ENCODE measurements at places on chromosomes 12 and 14.
A peak's percentile ranks its signal among the peaks of the same experiment; 100 is the strongest.

DNA sequence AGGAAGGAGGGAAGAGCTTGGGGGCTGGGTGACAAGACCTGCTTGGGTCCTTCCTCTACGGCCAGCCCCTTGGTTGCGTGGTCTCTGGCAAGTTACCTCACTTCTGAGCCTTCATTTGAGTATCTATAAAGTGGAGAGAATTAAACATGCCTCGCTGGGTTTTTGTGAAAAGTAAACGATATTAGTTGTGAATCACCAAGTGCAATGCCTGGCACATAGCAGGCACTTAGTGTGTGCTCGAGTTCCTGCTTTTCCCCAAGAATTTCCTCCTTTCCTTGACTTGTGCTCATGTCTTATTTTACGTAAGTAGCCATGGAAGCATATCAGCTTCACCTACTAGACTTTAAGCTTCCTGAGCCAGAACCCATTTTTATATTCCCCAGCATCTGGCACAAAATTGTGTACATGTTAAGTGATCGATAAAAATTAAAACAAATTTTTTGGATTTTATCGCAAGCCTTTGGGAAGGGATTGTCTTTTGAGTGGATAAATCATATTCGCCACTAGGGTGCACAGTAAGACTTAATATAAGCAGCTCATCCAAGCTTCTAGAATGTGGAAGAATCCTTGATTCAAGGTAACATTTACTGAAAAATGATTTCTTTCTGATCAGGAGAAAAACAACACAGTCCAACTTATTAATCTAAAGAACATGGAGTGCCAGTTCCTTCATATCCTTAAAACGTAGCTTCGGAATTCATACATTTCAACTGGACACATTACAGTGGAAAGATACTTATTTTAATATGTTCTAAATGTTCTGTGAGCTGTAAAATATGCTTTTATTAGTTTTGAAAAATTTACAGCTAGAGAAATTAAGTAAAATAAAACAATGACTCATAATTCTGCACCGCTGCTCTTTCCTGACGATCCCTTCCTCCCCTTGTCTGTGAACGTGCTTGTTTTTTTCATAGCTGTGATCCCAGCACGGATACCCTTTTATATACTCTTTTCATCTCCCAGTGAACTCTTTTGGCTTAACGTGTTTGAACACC lies 62.0 kb downstream of the SLC25A47 start:
- no peak for DNase-seq

DNA sequence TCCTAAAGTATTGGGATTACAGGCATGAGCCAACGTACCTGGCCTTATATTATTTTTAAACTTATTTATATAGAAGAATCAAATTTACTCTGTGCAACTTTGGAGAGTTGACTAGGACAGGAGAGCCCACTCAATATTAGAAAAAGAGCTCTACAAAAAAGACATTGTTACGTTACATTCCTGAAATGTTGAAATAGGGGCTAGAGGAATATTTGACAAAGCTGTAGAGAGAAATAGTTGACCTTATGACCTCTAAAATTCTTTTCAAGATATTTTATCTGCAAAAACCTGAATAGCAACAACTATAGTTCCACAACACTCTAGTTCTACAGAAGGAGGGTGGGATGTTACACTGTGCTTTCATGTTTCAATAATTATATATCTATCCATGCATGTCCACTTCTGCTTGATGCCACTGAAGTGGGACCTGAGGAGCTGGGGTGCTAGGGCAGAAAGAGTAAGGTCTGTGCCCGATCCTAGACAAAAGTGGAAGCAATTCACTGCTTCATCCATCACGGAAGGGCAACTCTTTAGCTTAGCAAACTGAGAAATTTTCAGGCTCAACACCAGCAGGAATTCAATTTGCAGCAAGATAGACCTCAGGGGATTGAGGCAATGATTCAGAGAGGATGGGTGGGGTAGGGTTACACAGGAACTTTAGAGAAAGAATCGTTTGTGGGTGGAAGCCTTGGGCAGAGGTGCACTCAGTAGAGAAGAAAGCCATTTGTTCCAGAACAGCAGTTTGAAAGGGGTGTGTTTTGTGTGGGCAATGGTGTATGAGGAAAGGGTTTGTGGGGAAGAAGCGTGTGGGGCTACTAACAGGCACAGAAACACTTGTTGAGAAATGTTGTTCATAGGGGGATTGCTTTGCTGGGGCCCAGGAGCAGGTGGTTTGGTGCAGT lies 16.0 kb upstream of the RNASE10 start:
- no peak for DNase-seq

GRCh38 chr14:59464486-59465315 lies 479 bp downstream of the GPR135 start:
- DNase-seq: peak; percentile 37

GRCh38 chr14:23569443-23570151 lies 2.0 kb upstream of the AP1G2 start:
- no peak for DNase-seq

GRCh38 chr12:38878333-38878705 lies 27.1 kb downstream of the CPNE8 start:
- no peak for DNase-seq

DNA sequence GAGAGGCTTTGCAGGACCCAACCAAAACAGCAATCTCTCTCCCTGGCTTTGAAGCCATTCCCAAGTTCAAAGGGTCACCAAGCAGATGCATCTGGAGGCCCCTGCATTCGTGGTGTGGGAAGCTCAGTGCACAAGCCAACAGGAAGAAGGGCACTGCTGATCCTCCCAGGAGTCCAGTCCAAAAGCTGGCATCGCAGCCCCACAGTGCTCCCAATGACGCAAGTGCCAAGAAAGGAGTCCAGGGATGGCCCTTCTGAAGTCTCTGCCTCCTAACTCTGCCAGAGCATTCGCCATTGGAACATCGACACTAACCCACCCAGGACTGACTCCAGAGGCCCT lies 25.1 kb downstream of the PXN start:
- DNase-seq: no peak

DNA sequence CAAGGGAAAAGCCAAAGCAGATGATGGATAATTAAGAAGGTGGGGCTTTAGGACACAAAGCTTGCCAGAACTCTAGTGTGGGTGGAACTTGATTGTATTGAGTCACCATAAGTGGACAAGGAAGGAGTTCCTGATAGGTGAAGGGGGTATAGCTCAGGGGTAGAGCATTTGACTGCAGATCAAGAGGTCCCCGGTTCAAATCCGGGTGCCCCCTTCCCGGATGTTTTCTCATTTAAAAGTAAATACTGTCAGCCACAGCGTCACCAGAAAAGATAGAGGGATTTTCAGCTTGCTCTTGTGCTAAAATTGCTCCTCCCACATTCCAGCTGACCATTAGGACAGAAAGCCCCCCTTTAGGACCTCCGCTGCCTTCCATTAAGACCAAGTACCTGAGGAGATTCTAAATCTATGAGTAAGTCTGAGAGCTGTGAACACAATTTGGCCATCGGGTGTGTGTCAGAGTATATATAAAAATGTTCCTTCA lies 36.6 kb downstream of the DCAF4 start:
- no peak for DNase-seq

GRCh38 chr12:122371475-122372045 lies 50.9 kb downstream of the CLIP1 start:
- DNase-seq: no peak

GRCh38 chr12:21614506-21614905 lies 9.9 kb upstream of the GYS2 start:
- DNase-seq: no peak

GRCh38 chr14:54804538-54805041 lies 98.0 kb downstream of the GCH1 start:
- no peak for DNase-seq

- DNase-seq: peak; percentile 39
Measured at GRCh38 chr14:101965181-101965544, 790 bp downstream of the DYNC1H1 start.

- no peak for DNase-seq
Measured at GRCh38 chr14:34833549-34834523, 41.3 kb downstream of the BAZ1A start.

DNA sequence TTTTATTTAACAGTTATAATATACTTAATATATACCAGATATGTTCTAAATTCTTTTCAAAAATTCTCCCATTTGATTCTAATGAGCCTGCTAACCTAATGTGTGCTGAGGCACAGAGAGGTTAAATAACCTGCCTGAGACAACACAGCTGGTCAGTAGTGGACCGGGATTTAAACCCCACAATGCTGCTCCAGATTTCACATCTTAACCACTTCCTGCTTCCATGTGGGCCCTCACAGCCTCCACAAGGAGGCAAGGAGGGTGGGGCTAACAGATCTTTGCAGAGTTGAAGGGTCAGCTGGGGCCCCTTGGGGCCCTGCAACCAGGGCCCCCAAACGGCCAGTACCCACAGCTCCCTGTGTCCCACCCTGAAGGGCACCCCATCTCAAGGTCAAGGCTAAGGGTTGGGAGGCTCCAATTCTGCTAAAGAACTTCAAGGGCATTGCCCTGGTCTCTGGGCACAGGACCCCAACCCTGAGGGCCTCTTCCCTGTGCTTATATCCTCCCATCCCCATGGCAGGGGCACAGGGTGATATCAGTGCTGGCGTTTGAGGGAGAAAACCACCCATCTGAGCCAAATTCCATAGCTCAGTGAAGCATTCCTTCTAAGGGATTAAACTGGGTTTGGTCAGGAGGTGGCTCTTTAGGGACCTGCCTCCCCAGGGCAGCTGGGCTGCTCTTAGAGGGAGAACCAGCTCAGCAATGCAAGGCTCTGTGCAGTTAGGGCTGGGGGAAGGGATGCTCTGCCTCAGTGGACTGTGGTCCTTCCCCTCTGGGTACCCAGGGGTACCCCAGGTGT lies 2.2 kb downstream of the KRT80 start:
- DNase-seq: no peak

GRCh38 chr14:86357119-86357518 lies 827.2 kb downstream of the FLRT2 start:
- DNase-seq: no peak

- no peak for DNase-seq
Measured at GRCh38 chr12:131500564-131500963, 210.3 kb upstream of the SFSWAP start.

DNA sequence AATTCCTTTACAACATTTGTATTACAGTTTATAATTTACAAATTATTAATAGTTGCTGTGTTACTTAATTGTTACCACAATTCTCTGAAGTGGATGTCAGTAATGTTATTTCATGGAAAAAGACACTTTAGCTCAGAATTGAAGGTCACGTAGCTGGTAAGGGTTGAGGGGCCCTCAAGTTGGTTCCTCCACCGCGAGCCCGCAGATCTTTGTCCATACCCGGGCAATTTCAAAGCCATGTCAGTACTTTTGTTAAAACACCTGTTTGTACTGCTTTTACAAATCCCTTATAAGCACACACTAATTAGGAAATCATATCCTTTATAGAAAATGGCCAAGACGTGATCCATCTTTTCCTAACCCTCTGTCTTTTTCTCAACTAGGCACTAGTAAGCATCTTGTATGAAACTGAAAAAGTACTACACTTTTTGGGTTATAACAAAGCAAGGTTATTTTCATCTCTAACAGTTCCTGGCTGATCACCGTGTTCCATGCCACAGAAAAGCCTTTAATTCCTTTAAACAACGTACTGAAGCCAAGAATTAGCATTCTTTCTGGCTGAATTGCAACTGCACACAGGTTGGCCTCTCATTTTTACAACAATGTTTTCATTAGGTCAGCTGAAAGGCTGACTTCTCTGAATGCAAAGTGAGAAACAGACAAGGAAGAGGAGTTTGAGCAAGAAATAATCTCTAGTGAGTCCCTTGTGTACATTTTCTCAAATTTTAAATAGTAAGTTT lies 76.1 kb downstream of the CNTN1 start:
- DNase-seq: no peak

DNA sequence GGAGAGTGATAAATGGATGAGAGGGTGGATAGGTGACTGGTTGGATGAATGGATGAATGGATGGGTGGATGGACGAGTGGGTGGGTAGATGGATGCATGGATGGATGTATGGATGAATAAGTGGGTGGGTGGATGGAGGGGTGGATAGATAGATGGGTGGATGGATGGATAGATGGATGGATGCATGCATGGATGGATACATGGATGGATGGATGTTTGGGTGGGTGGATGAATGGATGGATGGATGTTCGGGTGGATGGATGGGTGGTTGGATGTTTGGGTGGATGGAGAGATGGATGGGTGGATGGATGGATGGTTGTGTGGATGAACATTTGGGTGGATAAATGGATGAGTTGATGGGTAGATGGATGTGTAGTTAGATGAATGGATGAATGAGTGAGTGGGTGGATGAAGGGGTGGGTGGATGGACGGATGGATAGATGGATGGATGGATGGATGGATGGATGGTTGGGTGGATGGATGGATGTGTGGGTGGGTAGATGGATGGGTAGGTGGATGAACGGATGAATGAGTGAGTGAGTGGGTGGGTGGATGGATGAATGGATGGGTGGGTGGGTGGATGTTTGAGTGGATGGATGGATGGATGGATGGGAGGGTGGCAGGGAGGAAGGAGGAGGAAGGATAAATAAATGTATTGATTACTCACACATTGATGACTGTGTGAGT lies 9.7 kb upstream of the TMEM179 start:
- DNase-seq: no peak
